ENCODE measurements at places on chromosomes 7 and 10.

DNA sequence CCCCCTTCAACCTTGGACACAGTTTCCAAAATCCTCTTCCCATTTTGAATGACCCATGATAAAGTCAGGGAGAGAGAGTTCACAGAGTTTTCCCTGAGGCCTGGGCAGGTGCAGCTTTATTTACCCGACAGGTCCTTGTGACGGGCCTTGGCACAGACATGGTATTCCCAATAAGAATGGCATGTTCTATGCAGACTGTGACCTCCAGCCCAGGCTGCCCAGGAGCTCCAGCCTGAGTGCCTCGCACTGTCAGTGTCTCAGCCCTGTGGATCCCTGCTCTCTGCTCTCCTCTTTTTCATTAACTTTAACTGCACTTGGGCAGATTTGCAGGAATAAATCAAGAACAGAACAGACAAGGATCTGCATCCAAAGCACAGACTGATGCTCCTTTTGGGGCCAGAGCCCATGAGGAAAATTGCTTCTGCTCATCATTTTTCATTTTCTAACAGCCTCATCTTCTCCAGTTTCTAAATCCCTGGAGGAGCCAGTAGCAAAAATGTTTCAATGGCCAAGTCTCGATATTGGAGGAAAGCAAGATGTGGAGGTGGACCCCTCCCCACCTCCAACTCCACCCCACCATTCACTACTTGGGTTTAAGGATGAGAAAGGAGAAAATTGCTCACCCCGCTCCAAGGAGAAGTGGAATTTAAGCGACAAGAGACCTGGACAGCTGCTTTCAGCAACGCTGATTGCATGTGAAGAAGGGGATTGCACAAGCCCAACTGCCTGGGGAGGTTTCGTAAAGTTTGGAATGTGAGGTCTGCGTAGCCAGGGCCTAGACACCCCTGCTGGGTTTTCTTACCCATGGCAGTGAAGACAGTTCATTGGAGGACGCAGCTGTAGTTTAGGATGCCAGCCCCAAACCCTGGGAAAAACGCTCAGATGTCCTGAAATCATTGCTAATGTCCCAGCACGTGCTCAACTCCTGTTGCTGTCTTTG lies 225.9 kb downstream of the WDR11 start:
- DNase-seq = no peak

DNA sequence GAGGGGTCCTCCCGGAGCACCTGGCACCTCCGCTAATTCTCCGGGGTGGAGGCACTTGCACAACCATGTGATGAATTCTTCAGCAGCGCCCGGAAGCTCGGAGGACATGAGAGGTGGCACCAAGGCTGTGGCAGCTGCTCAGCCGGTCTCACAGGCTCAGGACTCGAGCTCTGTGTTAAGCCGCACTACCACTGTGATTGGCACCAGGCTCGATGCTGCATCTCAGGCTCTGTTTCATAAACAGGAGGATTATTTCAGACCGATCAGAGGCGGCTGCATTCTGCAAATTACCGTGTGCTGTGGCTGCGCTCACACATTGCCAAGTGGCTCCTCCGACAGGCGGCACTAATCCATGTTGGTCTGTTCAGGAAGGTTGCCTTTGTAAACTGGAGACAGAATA lies 495.2 kb downstream of the DNAJB6 start:
- DNase-seq = no peak

DNA sequence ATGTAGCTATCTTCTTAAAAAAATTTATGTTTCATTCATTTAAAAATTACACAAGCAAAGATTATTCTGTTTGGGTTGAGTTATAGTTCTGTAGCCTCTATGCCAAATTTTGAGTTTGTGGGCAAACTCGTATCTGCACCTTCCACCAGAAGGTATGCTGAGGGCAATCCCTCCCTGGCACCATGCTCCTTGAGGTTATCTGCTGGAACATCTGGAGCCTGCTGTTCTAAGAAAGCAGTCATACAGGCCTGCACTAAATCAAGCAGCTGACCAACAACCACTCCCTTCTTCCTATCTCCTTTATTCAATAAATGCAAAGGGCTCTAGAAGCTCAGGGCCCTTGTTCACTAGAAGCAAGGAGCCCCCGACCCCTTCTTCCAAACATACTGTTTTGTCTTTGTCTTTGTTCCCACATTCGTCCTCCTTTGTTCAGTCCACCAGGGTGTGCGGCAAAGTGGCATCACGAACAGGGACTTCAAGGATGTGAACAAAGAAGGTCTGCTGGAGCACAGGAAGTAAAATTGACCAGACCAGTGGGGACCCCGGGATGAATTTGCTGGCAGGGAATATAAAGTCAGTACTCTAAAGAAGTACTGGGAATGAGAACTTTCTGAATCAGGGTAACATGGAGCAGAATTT lies 36.4 kb downstream of the OR13A1 start:
- no peak for DNase-seq

- DNase-seq = no peak
These were observed 36.0 kb downstream of the MKLN1 start for GRCh38 chr7:131363719-131364118.

GRCh38 chr10:124626759-124627380 lies 117.3 kb downstream of the FAM53B start:
- DNase-seq = peak; percentile 73

GRCh38 chr7:41582116-41582515 lies 120.8 kb downstream of the INHBA start:
- DNase-seq = no peak

- DNase-seq = peak; percentile 78
These were observed 67.9 kb upstream of the PRKCQ start for GRCh38 chr10:6647811-6648526.

GRCh38 chr7:148230296-148230695 lies 360.3 kb upstream of the C7orf33 start:
- DNase-seq = no peak

GRCh38 chr10:122115874-122116273 lies 126.9 kb downstream of the TACC2 start:
- no peak for DNase-seq

DNA sequence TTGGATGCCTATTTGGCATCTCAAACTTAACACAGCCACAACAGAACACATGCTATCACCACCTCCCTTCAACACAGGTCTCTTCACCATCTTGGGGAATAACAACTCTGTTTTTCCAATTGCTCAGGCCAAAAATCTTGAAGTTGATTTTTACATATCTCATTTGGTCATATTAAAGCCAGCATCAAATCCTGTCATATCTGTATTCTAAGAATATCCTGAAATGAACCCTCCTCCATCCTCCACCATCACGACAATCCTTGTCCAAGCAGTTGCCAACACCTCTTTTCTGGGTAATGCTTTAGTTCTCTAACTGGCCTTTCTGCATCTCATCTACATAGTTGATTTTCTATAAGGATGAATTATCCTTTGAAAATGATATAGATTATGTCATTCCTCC lies 168.7 kb downstream of the GPR37 start:
- DNase-seq = no peak

DNA sequence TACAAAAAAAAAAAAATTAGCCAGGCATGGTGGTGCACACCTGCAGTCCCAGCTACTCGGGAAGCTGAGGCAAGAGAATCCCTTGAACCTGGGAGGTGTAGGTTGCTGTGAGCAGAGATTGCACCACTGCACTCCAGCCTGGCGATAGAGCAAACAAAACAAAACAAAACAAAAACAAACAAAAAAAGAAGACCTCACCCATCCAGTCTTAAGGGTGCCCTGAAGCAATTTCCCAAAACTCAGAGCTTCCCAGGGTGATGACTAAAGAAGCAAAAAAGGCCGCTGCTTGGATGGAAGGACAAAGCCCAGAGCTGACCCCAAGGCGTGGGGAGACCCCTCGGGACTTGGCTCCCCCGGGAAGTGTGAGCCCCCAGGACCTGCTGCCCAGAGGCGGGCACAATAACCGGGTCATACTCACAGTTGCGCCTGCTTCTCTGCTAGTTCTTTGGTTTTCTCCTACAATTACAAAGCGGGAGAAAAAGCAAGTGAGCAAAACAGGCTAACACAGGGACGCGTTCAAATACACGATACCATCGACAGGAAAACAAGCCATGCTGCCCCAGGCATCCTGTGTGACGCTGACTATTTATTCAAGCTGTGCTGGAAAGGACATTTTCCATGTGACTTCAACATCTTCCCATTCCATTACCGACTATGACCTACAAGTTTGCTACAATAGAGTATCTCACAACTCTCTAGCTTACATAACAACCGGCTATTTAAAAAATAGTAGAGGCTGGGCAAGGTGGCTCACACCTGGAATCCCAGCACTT lies 29.9 kb downstream of the PAPOLB start:
- DNase-seq = no peak

GRCh38 chr7:38179776-38180226 lies 1.8 kb downstream of the STARD3NL start:
- no peak for DNase-seq

GRCh38 chr10:21989453-21990154 lies 13.9 kb downstream of the DNAJC1 start:
- peak; percentile 30 for DNase-seq

DNA sequence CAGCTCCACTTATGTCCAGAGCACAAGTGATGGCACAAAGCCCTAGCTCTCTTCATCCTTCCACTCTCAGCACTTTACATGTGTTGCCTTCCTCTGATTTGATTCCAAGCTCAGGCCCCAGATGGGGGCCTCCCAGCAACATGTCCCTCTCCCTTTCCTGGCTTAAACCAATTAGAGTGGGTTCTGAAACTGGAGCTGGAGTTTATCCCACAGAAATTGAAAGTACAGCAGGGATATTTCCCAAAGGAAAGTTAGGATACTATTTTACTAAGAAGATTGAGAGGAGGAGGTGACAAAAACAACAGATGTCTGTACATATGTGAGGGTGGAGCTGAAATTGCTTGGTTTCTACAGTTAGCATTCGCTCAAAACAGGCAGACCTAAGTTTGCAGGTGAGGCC lies 724.6 kb downstream of the AUTS2 start:
- DNase-seq = no peak

- DNase-seq = no peak
These were observed 97.0 kb downstream of the MICALL2 start for GRCh38 chr7:1362301-1362700.

DNA sequence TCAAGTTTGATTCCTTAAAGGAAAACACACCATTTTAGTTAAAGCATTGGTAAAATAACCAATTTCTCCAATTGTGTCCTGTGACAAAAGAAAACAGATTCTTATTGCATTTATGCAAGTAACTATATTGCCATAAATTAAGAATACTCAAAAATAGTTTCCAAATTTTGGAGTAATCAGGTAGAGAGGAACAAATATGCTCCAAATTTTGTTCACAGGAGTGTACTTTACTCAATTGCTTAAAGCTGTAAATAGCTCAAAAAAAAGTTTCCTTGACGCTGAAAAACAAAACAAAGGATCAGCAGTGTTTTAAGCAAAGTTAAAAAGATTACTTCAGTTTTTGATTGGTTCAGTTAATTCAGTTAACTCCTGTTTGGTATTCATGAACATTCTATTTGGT lies 52.2 kb upstream of the INHBA start:
- no peak for DNase-seq

DNA sequence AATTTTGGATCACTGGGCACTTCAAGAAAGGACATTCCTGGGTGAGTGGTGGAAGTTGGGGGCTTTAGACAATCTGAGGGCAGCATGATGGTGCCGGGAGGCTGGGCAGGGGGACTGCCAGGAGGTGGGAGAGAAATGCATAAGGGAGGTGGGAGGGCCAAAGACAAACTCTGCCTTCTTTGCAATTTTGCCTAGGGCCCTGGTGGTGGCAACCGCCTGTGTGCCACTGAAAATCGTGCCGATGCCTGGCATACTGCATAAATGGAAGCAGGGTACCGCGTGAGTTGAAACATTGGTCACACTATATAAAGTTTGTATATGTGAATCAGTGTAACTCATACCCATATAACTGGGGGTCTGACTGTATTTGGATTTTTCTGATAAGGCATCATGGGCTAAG lies 3.3 kb downstream of the LUC7L2 start:
- no peak for DNase-seq

DNA sequence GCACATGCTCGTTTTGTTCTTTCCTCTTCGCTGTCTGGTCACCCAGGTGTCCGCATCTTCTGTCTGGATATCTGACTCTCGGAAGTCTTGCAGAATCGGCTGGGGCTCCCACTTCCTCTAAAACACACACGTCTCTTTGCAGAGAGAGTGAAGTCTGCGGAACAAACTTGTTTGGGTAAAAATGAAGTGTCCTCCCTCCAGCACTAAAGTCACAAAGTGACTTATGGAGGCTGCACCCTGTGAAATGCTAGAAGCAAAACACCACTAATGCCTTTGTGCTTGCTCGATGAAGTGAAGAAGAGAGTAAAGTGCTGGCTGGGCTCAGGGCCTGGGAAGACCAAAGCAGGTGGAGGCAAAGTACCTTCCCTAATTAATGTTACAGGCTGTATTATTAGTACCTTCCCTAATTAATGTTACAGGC lies 71.4 kb downstream of the FGFR2 start:
- DNase-seq = no peak

- DNase-seq = no peak
These were observed 127.0 kb upstream of the FZD1 start for GRCh38 chr7:91137153-91137787.

DNA sequence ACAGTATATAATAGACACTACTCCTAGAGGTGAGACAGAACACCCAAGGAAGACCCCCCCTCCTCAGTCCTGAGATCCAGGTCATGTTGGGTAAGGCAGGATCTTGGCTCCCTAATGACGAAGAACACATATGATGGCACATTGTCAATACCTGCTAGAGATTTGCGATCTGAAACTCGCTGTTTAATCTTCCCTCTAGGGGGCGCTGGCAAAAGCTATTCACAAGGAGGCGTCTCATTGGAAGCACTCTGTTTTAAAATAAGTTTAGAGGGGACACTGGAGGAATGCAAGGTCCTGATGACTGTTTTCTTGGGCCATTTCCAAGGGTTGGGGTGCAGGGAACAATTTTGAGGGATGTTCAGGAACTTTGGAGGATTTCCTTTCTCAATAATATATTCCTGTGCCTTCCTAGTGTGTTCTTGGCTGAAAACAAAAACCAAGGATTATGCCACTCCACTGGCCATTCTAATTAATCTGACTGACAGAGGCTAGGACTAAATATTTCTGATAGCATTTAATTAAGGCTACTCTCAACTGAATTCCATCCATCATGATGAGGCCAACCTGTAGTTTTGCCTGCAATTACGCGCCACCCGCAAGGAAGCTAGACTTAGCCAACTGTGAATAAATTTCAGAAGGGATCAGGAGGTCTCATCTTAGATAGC lies 1013.8 kb upstream of the MBL2 start:
- DNase-seq = no peak

Measured in activated T-cell treated with anti-CD3 and anti-CD28 coated beads, Interleukin-2, amount 50 U/mL, for 48 hours (primary cell).